ENCODE measurements at places on chromosomes 3 and 15. TPM values are rescaled to one million over a fixed set of nuclear protein-coding genes. Genes with fewer than 3 reads are reported as not detected.

KLHL18 gene
- polyA plus RNA-seq, result 17.5 TPM

THPO gene
- polyA plus RNA-seq, result 4.7 TPM

AGBL1 gene
- 0.01 TPM for polyA plus RNA-seq

MAPKAPK3 gene
- polyA plus RNA-seq, result 39.9 TPM

TP63 gene
- polyA plus RNA-seq, result not detected

POTEB gene
- not detected for polyA plus RNA-seq

SKIL gene
- polyA plus RNA-seq, result 5.3 TPM

UBP1 gene
- polyA plus RNA-seq, result 71.0 TPM

TTLL13 gene
- 0.08 TPM for polyA plus RNA-seq

GRCh38 chr15:40279437-40280141 lies 3.3 kb downstream of the ANKRD63 start:
- DNase-seq, result peak; percentile 29

DNA sequence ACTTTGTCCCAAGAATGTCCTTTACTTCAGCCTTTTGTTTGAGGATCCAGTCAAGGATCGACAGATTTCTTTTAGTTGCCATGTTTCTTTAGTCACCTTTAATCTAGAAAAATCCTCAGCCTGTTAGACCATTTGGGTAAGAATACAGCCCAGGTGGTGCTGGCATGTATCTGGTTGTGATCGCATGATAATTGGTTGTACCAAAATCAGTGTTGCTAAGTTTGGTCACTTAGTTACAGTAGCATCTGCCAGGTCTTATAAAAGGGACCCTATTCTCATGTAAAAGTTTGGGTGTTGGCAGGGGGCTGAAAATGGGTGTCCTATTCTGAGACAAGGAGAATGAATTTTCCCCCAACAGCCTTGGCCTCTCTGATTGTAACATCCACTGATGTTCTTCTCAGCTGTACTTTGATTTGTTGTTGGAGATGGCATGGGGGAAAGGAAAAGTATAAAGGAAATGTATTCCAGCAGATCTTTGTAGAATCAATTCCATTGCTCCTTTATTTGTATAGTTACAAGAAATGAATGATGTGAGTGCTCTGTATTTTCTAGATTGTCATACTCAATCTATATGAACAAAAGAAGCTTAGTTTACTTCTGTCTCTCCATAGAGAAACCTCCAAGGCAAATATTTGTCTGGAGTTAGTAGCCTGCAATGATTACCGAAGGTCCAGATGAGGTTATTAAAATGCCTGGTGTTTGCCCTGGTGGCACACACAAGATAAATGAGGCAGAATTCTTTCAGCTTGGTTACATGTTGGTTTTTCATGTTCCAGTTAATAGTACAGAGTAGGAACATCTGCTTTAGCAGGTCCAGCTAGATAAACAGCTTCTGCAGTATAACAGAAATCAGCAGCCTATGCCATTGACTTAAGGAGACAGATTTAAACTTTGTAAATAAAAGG lies 65.7 kb downstream of the CMTM8 start:
- peak; percentile 88 for DNase-seq

DNA sequence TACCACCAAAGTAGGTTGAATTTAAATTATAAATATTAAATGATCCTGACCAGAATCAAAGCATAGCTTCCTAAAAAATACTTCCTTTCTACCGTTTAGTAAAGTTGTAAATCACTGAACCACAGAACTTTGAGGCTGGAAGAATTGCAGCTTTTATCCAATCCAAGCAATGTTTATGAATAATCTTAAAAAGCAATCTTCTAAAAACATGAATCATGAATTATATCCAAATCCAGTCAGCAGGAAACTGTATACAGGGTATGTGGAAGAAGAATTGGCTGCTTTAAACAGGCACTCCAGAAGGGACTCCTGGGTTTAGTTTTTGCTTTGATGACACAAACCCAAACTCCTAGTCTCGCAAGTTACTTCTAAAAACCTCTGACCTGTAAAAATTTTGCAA lies 30.2 kb downstream of the HEG1 start:
- DNase-seq, result no peak

- no peak for DNase-seq
Measured at GRCh38 chr3:178198329-178198728, 337.9 kb upstream of the KCNMB2 start.

- no peak for DNase-seq
Measured at GRCh38 chr3:37071921-37072320, 78.6 kb downstream of the MLH1 start.

GRCh38 chr3:115702598-115702997 lies 79.3 kb downstream of the GAP43 start:
- DNase-seq, result no peak

Measured in HepG2 (cell line).